ENCODE measurements at places on chromosomes 5 and 9. TPM values are rescaled to one million over a fixed set of nuclear protein-coding genes. Genes with fewer than 3 reads are reported as not detected.

The CORO2A gene
- total RNA-seq: 0.68 TPM

The PCDHA11 gene
- 15.5 TPM for total RNA-seq

The SLC25A2 gene
- 0.88 TPM for total RNA-seq

The ALG2 gene
- 30.1 TPM for total RNA-seq

GRCh38 chr5:138637256-138637655 is 62.1 kb upstream of the HSPA9 start:
- H3K4me1 ChIP-seq: no peaks in the 10 kb centered on the region
- no peaks in the 10 kb centered on the region for H3K36me3 ChIP-seq
- no peak overlapping the region for H3K27ac ChIP-seq
- H3K4me3 ChIP-seq: no peak overlapping the region
- DNase-seq: no peak
- H3K27me3 ChIP-seq: no peaks in the 10 kb centered on the region

DNA sequence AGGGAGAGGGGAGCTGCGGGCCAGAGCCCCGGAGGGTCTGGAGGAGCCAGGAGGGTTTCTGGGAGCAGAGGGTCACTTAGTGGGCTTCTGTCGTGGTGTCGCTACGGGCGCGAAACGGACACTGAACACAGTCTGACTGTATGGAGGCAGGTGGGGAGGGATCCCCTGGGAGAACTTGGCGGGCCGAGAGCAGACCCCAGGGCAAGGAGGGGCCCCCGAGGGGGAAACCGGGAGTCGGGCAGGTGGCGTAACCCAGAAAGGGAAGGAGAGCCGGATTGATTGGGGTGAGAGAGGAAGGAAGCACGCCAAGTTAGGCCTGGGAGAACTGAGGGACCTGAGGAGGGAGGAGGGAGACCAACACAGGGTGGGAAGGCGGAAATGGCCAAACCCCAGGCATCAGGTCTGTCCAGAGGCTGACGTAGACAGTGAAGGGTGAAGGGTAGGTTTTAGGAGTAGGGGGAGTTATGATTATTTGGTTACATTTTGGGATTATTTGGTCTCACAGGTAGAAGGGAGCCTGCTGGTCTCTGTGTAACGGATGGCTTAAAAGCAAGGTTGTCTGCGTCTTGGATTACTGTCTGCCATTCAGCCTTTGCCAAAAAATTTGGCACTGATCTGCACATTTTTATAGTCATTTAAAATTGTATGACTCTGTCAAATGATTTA is 3.3 kb upstream of the MSMP start:
- peak overlapping the region; percentile 87 for H3K4me3 ChIP-seq
- H3K27me3 ChIP-seq: no peaks in the 10 kb centered on the region
- peaks cover 7% of the 10 kb centered on the region for H3K36me3 ChIP-seq
- DNase-seq: peak; percentile 45
- H3K27ac ChIP-seq: peak overlapping the region; percentile 91
- peaks cover 13% of the 10 kb centered on the region for H3K4me1 ChIP-seq

GRCh38 chr5:157657516-157657915 is 5.3 kb upstream of the SOX30 start:
- H3K36me3 ChIP-seq: no peaks in the 10 kb centered on the region
- no peaks in the 10 kb centered on the region for H3K4me1 ChIP-seq
- H3K27me3 ChIP-seq: no peaks in the 10 kb centered on the region
- no peak overlapping the region for H3K27ac ChIP-seq
- no peak overlapping the region for H3K4me3 ChIP-seq

The PFN3 gene
- not detected for total RNA-seq

The PLPP1 gene
- 10.5 TPM for total RNA-seq

GRCh38 chr9:83066771-83067170 is 3.8 kb upstream of the RASEF start:
- no peaks in the 10 kb centered on the region for H3K36me3 ChIP-seq
- peaks cover 10% of the 10 kb centered on the region for H3K4me1 ChIP-seq
- DNase-seq: no peak
- H3K4me3 ChIP-seq: no peak overlapping the region

DNA sequence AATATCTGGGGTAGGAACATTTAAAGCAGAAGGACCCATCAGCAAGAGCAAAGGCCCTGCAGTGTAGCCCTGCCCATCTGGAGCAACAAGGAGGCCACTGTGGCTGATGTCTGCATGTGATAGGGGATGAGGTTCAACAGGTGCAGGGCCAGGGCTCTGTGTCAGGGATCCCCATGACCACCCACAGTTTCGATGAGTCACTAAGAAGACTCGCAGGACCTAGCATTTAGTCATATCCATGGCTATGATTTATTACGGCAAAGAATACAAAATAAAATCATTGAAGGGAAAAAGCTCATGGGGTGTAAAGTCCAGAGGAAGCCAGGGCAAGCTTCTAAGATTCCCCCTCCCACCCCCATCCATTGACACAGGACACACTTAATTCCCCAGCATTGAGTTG is 188.6 kb downstream of the ADGRV1 start:
- no peak overlapping the region for H3K4me3 ChIP-seq
- H3K27ac ChIP-seq: no peak overlapping the region
- DNase-seq: peak; percentile 4

DNA sequence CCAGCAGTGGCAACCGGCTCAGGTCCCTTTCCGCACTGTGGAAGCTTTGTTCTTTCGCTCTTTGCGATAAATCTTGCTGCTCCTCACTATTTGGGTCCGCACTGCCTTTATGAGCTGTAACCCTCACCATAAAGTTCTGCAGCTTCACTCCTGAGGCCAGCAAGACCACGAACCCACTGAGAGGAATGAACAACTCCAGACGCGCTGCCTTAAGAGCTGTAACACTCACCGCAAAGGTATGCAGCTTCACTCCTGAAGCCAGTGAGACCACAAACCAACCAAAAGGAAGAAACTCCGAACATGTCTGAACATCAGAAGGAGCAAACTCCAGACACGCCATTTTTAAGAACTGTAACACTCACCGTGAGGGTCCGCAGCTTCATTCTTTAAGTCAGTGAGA is 103.5 kb downstream of the GLIS3 start:
- H3K4me1 ChIP-seq: no peaks in the 10 kb centered on the region
- H3K36me3 ChIP-seq: no peaks in the 10 kb centered on the region

The ZNG1E gene
- total RNA-seq: 62.7 TPM

The ADAMTSL1 gene
- total RNA-seq: not detected

The CFAP157 gene
- not detected for total RNA-seq

The CACNA1B gene
- total RNA-seq: 0.34 TPM

DNA sequence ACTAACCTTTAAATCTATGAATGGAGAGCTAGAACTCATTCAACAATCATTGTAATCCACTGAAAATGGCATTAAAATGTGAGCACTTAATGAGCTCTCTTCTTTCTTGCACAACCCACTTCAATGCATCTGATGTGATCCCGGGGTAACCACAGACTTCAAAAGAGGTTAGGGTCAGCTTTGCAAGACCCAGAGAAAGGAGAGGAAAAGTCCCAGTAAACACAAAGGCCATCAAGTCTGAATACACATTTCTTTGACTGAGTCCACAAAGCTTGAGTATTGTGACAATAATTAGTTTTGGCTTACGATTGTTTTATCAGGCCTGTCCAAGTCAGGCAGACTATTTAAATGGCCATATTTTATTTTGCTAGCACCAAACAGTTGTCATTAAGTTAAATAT is 148.8 kb upstream of the ZNF608 start:
- H3K4me1 ChIP-seq: no peaks in the 10 kb centered on the region
- DNase-seq: no peak
- H3K27ac ChIP-seq: no peak overlapping the region
- no peaks in the 10 kb centered on the region for H3K27me3 ChIP-seq

DNA sequence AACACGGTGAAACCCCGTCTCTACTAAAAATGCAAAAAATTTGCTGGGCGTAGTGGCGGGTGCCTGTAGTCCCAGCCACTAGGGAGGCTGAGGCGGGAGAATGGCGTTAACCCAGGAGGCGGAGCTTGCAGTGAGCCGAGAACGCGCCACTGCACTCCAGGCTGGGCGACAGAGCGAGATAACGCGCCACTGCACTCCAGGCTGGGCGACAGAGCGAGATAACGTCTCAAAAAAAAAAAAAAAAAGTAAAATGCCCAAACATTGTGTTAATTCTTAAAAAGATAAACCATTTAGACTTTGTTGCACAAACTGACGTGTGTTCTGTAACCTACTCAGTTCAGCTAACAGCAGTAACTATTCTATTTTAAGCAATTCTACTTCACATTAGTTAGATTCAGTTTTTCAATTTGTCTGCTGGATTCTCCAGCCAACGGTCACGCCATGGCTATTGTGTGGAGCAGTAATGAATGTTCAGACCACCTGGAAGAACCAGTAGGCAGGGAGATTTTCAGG is 119.3 kb upstream of the MAN2A1 start:
- H3K4me1 ChIP-seq: peaks cover 5% of the 10 kb centered on the region
- no peak for DNase-seq
- H3K4me3 ChIP-seq: no peak overlapping the region
- H3K36me3 ChIP-seq: no peaks in the 10 kb centered on the region
- no peak overlapping the region for H3K27ac ChIP-seq

DNA sequence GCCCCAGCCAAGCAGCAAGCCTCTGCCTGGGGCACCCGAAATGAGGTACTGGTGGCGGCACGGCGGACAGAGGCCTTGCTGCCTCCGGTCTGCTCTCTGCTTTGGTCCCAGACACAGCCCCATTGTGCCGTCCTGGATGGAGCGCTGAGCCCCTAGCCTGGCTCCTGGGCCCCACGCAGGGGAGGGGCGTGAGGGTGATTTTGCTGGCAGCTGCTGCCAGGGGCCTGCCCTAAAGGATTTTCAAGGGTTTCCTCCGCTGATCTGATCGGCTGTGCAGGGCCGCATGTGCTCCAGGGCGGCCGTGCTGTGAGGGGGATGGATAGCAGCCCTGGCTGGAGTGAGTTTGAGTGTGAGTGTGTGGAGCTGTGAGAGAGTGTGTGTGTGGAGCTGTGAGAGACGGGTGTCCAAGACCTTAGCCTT is 1.3 kb downstream of the GPSM1 start:
- H3K27me3 ChIP-seq: no peaks in the 10 kb centered on the region
- no peaks in the 10 kb centered on the region for H3K36me3 ChIP-seq
- peak overlapping the region; percentile 74 for H3K27ac ChIP-seq
- DNase-seq: peak; percentile 51
- H3K4me1 ChIP-seq: peaks cover 25% of the 10 kb centered on the region

The SPINK13 gene
- not detected for total RNA-seq

- no peak for DNase-seq
- no peak overlapping the region for H3K27ac ChIP-seq
- H3K4me3 ChIP-seq: no peak overlapping the region
- H3K4me1 ChIP-seq: no peaks in the 10 kb centered on the region
Observed at GRCh38 chr5:34833976-34834793, 4.8 kb upstream of the TTC23L start.

DNA sequence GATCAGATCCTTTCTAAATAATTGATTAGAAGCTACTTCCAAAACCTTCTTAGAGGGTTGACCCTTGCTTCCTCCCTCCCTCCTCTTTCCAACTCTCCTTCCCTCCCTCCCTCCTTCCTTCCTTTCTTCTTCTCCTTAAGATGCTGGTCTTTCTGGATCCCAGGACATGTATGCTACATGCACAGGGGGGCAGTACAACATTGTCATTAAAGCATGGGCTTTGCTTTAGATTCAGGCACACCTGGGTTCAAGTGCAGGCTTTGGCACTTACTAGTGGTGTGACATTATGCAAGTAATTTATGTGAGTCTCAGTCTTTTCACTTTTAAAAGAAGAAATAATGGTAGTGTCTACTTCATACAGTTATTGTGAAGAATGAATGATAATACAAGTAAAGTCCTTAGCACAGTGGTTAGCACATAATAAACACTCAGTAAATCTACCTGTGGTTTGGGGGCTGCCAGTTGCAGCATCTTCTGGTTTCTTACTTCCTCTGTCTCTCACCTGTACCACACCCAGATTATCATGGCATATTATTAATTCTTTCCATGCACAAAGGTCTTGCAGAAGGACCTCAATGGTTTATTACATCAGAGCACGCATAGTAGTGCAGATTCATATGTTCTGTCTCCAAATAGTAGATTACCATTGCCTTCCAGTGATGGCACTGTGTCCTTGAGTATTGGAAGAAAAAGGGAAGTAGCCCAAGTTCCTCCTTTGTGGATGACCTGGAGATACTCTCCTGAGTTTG is 154.1 kb downstream of the ARHGAP26 start:
- H3K4me3 ChIP-seq: no peak overlapping the region
- no peak overlapping the region for H3K27ac ChIP-seq
- peak; percentile 42 for DNase-seq
- peaks cover 18% of the 10 kb centered on the region for H3K4me1 ChIP-seq
- no peaks in the 10 kb centered on the region for H3K27me3 ChIP-seq

DNA sequence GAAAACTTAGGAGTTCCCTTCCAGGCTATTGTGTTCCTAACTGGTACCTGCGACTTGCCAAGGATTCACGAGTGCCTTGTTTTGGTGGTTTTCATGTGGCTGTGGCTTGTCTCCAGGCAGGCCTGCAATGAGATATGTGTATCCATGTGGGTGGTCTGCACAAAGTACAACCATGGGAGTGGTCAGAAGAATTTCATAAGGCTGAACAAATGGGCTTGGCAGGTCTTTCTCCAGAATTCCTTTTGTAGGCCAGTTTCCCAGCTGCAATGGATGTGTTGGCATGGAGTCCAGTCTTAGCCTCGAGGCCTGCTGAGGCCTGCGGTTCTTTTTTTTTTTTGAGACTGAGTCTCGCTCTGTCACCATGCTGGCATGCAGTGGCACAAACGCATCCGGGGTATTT is 28.8 kb upstream of the MELK start:
- DNase-seq: no peak
- no peak overlapping the region for H3K27ac ChIP-seq
- H3K4me1 ChIP-seq: no peaks in the 10 kb centered on the region

The SCGB3A1 gene
- total RNA-seq: not detected

GRCh38 chr9:13963005-13963653 is 350.8 kb downstream of the NFIB start:
- no peak for DNase-seq
- no peak overlapping the region for H3K4me3 ChIP-seq
- no peak overlapping the region for H3K27ac ChIP-seq
- no peaks in the 10 kb centered on the region for H3K36me3 ChIP-seq

- DNase-seq: no peak
- no peaks in the 10 kb centered on the region for H3K4me1 ChIP-seq
Observed at GRCh38 chr5:55541056-55541635, 6.4 kb upstream of the PLPP1 start.

GRCh38 chr9:38235244-38235643 is 157.3 kb upstream of the ALDH1B1 start:
- H3K4me3 ChIP-seq: no peak overlapping the region
- DNase-seq: no peak
- H3K27ac ChIP-seq: no peak overlapping the region
- no peaks in the 10 kb centered on the region for H3K36me3 ChIP-seq
- no peaks in the 10 kb centered on the region for H3K27me3 ChIP-seq
- H3K4me1 ChIP-seq: no peaks in the 10 kb centered on the region

DNA sequence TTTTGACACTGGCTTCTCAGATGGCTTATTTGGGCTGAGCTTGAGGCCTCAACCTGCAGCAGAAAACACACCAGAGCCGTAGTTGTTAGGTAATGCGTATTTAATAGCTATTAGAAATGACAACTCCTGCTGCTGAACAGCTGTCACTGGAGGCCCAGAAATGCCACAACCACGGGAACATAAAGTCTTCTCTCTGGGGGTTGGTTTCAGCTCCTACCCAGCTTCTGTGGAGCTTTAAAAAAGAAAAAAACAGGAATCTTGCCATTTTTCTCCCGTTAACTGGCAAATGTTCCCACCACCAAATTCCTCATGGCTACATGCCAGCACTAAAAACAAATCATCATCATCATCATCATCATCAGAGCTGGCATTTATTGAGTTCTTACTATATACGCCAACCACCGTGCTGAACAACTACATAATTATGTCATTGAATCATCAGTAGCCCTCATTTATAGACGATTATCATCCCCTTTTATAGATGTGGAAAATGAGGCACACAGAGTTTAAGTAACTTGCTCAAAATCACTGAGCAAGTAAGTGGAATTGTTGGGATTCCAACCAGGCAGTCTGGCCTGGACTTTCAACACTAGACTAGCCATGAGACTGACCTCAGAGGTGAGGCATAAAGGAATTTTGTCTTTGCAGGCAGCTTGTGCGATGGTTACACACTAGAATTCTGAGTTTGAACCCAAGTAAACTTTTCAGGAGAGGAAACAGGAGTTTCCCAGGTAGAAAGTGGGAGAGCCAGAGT is 185.3 kb upstream of the WWC1 start:
- H3K27ac ChIP-seq: peak overlapping the region; percentile 32
- no peaks in the 10 kb centered on the region for H3K36me3 ChIP-seq
